ENCODE measurements at places on chromosomes 3 and 15.

DNA sequence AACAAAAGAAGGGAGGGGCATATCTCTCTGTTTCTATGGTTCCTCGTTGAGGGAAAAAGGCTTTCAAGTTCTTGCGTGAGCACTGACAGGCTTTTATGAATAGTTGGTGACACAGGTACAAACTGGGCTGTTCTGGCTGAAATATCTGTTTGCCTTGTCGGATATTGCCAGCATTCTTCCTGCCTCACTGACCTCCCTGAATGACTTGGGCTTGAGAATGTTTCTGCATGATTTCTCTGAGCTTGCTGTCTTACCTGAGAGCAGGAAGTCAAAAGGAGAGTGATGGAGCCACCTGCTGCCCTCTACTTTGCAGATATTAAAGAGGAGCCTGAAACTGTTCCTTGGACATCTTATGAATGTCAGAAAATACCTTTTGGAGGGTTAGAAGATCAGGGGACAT lies 4.8 kb downstream of the GCNT3 start:
- no peak for DNase-seq

DNA sequence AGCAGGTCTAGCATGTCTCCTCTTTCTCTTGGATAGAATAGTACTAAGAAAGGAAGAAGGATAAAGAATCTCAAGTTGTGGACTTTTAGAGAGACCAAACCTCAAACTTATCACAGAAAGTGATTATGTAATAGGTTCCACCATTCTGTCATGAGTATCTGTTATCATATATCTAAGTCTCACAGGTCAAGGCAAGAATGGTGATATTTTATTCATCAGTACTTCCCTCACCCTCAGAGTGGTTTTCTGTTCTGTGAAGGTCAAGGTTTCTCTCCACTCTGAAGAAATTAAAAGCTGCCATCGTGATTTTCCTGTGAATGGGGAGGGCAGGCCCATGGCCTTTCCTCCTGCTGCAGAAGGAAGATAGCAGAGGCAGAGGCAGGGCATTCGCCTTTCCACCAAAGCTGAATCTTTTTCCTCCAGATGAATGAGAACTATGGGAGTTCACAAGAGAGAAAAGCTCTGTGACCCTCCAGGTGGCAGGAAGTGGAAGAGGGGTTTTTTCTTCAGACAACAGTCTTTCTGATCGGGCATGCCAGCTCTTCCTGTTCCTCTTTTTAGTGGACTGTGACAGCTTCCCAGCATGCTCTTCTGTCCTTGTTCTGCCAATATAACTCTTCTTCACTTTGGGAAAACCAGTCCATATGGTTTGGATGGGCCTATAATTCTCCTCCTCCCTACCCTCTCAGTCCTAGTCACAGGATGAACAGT lies 37.1 kb upstream of the CCK start:
- DNase-seq = no peak

- DNase-seq = no peak
Observed at GRCh38 chr3:69052472-69052898, 352 bp upstream of the TMF1 start.

DNA sequence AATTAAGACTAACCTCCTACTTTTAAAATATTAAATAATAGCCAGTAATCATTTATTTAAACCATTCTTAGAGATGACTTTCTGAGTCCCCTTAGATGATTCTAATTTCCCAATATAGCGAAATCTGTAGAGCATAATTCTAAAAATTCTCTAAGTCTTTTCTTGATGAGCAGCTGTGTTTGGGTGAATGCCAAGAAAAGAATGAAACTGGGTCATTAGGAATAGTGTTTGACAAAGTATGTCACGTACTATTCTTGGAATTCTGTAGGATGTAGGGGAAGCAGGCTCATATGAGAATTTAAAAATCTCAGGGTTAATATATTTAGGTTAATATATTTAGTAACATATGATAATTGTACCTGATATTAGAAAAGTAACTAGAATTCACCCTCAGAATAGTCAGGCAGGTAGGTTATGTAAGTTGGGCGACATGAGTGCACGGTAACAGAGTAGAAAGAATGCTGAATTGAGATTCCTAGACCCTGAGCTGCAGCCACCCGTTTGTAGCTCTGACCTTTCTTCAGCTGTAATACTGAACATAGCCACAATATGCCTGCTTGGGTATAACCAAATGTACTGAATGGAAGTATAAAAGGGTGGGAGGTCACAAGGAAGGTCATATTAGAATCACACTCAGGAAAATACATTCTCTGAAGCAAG lies 524.3 kb downstream of the UNC13C start:
- no peak for DNase-seq

DNA sequence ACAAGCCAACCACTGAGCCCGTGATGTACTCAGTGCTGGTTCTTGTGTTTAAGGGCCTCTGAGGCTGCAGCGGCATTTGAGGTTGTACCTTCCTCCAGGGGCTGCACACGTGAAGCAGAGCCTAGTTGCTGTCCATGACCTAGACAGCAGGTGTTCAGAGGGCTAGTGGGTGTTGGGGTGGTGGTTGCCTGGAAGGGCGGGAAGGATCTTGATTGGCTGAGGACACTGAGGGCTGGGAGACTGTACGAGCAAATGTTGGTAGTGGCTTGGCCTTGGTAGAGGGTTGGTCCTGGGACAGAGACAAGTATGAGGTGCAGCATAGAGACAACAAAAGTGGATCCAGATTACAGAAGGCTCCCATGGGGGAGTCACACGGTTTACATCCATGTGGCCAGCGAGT lies 17.0 kb upstream of the HES1 start:
- DNase-seq = no peak

- DNase-seq = no peak
Observed at GRCh38 chr3:179651687-179652446, 973 bp upstream of the USP13 start.

GRCh38 chr3:36893137-36893557 lies 51.7 kb downstream of the TRANK1 start:
- peak; percentile 49 for DNase-seq

DNA sequence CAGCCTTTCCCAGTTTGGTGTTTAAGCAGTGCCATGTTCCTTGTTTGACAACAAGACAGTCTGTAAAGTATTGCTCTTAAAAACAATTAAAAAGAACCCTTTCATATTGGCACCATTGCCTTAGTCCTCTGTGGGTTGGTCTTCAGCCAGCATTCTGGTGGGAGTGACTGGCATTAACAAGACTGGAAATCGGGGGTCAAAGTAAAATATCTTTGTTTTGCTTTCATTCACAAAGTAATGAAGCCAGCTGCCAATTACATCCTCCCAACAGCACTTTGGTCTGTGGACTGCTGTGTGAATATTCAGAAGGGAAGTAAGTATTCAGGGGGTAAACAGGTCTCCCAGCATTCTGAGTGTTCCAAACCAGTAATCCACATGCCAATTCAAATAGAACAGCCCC lies 8.3 kb upstream of the VILL start:
- DNase-seq = no peak

DNA sequence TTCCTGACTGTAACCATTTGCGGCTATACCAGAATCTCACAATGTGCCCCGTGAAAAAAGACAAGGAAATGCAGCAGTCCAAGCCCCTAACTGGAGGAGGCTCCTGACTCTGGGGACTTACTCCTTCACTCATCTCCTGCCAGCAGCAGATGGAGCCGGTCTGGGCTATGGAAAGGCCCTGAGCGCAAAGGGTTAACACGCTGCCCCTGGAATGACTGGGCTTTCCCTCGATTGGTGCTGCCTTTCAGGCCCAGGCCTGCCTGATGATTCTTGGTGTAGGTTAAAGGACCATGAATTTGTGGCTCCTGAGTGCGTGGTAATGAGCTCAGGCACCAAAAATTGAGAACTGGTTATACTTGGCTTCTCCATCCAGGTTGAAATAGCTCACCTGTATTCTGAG lies 42.3 kb upstream of the GALNT15 start:
- DNase-seq = no peak

DNA sequence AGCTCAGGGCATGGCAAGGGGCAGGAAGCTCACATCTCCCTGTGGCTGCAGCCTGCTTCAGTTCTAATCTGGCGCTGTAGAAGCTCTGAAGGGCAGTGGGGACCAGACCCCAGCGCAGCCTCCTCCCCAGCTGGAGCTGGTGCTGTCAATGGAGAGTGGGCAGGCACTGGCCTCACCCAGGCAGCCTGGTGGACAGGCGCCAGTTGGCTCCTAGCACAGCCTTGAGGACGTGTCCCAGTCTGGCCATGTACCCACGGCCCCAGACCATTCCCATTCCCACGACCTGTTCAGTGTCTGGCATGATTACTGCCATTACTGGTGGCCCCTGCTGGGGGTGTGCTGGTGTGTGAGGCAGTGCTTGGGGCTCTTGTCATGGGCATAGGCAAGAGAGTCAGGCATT lies 16.3 kb downstream of the TYRO3 start:
- DNase-seq = no peak

- DNase-seq = peak; percentile 38
Observed at GRCh38 chr15:85333132-85333831, 47.1 kb upstream of the AKAP13 start.

- no peak for DNase-seq
Observed at GRCh38 chr3:32194653-32195052, 43.8 kb upstream of the CMTM8 start.

DNA sequence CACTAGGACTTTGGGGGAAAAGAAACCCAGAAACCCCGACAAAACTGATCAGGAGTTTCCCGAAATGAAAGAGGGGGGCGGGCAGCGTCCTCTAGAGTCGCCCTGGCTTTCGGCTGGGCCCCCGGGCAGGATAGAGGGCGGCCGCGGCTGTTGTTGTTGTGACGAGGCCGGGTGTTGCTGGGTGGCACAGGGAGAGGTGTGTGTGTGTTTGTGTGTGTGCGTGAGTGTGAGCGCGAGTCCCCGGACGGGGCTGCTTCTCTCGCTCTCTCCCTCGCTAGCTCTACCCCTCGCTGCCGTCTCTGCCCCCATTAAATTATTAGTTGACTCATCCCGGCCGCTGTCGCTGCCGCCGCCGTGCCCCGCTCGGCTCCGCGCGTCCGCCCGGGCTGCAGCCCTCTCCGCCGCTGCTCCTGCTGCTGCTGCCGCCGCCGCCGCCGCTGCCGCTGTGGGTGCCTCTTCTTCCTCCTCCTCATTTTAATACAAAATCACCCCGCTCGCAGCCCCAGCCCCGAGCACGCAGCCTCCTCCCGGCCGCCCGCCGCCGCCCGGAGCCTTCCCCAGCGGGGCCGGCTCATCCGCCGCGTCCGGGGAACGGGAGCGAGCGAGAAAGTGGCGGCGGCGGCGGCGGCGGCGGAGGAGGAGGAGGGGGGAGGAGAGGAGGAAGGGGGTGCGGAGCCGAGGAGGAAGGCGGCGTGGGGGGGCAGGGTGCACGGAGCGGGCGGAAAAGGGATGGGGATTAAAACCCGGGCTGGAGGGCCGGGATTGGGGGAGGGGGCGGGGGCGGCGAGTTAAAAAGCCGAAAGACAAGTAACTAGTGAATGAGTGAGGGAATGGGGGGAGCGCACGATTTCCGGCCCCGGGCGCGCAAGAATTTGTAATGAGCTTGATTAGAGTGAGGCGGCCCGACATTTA lies at the start of gene SATB1:
Gene SATB1, minus strand, starts transcription at position 611 of the 912 bp plus-strand sequence. CDS start 4,372 bp downstream, outside the sequence.
- DNase-seq = peak; percentile 88

DNA sequence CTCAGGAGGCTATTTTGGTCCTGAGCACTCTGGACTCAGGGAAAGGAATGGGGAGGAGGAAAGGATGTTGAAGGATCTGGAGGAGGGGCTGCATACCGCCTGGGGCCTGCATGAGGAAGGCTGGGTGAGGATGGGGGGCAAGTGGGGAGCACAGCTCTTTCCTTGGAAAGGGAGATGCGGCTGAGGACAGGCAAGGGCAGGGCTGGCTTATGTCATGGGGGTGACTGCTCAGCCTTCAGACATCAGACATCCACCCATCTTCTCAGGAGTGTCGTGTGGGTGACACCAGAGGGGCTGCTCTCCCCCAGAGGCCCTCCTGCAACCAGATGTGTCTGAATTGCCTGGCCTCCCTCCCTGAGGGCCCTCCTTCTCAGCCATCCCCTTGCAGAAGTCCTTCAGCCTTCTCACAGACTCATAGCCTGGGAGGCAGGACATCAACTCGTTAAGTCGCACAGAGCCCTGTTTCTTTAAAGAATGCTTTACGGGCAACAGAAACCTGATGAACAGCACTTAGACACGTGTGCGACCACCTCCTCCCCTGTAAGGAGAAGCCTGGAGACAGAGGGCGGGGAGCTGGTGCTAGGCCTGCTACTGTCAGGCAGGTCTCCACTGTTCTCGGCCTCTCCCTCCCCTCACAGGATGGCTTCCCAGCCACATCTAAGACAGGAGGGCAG lies 252.3 kb downstream of the OCA2 start:
- DNase-seq = no peak

GRCh38 chr3:169575381-169575780 lies 88.1 kb downstream of the MECOM start:
- DNase-seq = no peak

DNA sequence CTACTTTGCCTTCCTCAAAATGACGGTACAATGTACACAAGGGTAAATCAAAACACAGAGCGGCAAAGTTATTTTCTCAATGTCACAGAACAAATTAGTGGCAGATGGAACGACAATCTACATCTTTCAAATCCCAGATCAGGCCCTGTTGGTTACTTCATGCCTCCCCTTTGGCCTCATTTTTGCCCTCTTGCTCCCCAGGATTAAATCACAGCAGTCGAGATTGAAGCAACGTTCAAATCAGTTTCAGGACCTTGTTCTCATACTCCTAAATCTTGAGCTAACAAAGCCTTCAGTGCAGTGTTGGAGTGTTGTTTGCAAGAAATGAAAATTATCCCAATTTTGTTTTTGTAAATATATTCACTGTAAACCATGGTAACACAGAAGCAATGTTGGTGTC lies 91.4 kb downstream of the FBN1 start:
- no peak for DNase-seq

GRCh38 chr3:66276705-66277274 lies 56.0 kb downstream of the SLC25A26 start:
- DNase-seq = peak; percentile 94

GRCh38 chr15:68590721-68591389 lies 12.1 kb downstream of the CORO2B start:
- DNase-seq = no peak

DNA sequence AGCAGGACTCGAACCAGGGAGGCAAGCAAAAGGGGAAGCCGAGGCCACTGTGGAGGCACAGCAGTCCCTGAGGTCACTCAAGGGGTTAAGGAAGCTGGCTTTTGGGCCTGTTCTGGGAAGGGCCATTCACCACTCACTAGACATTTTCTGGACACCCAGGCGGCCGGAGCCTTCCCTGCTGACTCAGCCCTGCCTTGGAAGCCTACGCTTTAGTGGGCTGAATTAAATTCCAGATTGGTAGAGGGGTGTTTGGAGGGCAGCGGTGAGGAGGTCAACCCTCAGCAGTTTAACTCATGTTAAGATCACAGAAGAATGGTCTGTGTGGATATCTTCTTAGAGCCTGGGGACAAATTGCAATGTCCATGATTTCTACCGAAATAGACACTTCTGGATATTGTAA lies 152.8 kb downstream of the GABRG3 start:
- no peak for DNase-seq

Measured in tongue (tissue), 3 donors.